ENCODE measurements at places on chromosomes 6 and 20. TPM values are rescaled to one million over a fixed set of nuclear protein-coding genes. Genes with fewer than 3 reads are reported as not detected.

Gene NOP56
- 66.4 TPM for polyA plus RNA-seq

GRCh38 chr20:18795366-18795765 is 18.2 kb upstream of the SCP2D1 start:
- no peak for DNase-seq

- DNase-seq, result no peak
These were observed 6.0 kb downstream of the PCK1 start for GRCh38 chr20:57566803-57567459.

DNA sequence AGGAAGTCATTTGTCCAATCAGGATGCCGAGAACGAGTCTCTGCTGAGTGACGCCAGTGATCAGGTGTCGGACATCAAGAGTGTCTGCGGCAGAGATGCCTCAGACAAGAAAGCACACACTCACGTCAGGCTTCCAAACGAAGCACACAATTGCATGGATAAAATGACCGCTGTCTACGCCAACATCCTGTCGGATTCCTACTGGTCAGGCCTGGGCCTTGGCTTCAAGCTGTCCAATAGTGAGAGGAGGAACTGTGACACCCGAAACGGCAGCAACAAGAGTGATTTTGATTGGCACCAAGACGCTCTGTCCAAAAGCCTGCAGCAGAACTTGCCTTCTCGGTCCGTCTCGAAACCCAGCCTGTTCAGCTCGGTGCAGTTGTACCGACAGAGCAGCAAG is 281.5 kb downstream of the TSHZ2 start:
- DNase-seq, result no peak

Gene MPC1
- polyA plus RNA-seq, result 358 TPM

DNA sequence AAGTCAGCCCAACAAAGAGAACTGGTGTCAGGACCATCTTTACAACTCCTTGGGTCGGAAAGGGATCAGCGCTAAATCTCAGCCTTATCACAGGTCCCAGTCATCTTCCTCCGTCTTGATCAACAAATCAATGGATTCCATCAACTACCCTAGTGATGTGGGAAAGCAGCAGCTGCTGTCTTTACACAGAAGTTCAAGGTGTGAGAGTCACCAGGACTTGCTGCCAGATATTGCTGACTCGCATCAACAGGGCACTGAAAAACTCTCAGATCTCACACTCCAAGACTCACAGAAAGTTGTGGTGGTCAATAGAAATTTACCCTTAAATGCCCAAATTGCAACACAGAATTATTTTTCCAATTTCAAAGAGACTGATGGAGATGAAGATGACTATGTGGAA is 25.3 kb upstream of the MTHFD1L start:
- no peak for DNase-seq

DNA sequence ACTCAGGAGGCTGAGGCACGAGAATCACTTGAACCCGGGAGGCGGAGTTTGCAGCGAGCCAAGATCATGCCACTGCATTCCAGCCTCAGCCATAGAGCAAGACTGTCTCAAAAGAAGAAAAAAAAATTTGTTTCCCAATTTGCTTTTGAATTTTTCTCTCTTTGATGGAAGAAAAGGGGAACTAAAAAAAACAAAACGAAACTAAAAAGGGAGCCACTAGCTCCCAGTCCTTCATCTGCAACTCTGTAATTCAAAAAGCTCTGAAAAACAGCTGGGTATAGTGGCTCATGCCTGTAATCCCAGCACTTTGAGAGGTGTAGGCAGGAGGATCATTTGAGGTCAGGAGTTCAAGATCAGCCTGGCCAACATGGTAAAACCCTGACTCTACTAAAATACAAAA is 9.5 kb downstream of the OVOL2 start:
- DNase-seq, result no peak
